NCI-H1092 treated with DMSO at 0.1 percent for 48 hours (cell line): ENCODE measurements at places on chromosomes 5 and 9.

DNA sequence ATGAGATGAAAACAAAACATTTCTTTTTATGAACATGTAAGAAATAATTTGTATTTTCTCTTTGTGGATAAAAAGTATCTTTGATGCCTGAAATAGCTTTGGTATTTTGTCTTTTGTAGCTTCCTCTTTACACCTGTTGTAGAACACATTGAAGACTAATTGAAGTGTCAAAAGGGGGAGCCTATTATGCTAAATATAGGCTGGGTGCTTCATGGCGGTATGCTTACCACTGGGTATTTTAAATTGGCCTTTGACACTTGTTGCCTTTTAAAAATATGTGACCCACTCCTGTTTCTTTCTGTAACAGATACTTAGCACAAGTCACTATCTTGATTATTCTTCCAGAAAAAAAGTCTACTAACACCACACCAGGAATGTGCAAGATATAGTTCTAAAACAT is 226.4 kb downstream of the KIAA0825 start:
- no peak for DNase-seq

GRCh38 chr5:155021842-155022241 is 8.3 kb downstream of the KIF4B start:
- DNase-seq = no peak

DNA sequence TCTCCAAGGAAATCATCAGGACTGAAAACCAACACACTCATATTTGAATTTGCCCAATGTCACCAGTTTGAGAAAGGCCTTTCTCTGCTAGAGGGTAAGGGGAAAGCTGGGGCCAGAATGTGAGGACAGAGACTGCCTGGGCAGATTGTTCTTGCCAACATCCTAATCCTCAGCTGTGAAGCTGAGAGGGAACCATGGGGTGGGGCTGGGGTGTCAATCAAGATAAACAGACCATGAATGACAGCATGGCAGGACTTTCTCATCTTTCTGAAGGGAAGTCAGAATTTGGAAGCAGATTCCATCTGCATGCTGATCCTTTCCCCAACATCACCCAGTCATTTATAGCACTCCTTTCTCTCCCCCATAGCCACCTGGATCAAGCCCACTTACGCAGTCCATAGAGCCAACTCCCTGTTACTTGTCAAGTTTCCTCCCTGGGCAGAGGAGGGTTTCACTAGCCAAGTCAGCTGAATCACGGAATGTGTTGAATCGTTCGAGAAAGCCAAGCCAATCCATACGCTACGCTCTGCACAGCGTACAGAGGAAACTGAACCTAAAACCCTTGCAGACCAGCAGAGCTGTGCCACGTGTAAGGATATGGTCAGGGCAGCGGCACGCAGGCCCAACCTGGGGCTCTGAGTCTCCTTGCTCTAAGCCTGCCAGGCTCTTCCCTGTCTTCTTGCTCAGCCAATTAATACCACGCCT is 14.9 kb downstream of the GLDC start:
- no peak for DNase-seq

- no peak for DNase-seq
Observed at GRCh38 chr5:73488806-73489205, 9.4 kb upstream of the BTF3 start.

GRCh38 chr9:21669701-21670100 is 132.7 kb upstream of the MTAP start:
- no peak for DNase-seq
